ENCODE measurements at places on chromosomes 3 and 15.

DNA sequence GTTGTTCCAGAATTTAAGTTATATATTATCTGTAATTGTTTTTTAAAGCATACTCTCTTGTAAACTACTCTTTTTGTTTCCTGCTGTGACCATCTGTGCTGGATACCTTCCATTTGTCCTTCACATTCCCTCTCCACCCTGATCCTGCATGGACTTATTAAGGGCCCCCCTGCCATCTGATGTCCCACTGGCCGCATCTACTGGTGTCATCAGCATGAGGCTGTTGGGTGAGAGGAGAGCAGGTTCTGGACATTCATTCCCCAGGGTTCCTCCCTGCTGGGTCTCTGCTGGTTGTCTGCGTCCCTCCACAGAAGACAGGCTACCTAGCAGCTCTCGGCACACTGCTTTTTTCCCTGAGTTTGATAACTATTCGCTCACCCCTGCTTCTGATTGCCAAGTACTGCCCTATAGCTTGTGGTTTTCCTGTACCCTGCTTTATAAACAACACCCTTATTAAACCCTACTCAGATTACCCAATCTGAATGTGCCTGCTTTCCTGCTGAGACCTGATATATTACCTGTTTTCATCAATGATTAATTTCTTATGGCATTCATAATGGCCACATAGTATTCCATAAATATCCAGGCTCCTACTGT is 7.7 kb downstream of the CMTM8 start:
- DNase-seq: no peak

DNA sequence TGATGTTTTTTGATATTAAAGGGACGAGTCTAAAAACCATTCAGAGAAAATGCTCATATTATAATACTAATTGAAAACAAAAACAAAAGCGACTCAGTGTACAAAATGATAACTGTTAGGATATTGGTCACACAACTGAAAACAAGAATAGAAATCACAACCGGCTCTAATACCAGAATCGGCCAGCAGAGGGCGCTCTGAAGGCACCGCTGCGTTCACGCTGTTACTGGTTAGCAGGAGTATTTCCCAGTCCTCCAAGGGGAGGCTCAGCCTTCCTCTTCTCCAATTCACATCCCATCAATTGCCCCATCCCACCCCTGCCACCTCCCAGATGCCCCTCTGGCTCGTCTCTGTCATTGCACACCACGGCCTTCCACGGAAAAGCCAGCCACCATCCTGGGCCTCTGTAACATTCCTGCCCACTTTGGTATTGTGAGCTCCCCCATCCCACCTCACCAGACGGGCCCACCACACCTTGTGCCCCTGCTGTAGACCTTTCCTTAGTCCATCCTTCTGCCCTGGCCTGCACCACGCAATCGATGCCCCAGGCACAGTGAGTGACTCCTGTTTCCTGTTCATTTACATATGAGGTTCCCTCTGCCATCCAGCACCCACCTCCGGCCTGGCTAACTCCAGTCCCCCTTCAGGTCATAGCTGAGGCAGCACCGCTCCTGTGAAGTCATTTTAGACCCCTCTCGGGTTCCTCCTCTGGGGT is 8.5 kb downstream of the FAM107A start:
- no peak for DNase-seq

DNA sequence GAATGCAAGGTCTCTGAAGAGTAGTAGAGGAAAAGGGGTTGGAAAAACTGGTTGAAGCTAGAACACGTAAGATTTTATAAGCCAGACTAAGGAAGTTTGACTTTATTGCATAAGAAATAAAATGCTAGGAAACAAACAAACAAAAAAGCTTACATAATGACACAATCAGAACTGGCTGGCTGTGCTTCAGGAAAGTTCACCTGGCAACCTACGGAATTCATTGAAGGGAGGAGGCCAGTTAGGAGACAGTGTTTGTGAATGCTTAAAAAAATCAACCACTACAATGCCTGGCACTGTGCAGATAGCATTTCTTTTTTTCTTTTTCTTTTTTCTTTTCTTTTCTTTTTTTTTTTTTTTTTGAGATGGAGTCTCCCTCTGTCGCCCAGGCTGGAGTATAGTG is 1.9 kb upstream of the ICE2 start:
- DNase-seq: no peak

- DNase-seq: no peak
These were observed 25.9 kb upstream of the CAPN7 start for GRCh38 chr3:15180042-15180611.

DNA sequence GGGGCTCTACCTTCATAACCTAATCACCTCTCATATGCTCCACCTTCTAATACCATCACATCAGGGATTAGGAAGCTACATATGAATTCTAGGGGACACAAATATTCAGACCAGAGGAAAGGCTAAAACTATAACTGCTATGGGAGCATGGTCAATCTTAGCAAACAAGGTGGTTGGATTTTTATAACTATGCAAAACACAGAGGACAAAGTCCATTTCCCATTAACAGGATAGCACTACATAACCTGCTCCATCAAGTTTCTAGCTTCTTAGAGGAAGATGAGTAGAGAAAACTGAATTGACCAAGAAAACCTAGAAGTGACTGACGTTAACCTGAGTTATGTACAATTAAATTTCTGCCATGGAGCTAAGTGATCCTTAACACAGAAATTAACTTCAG is 398.6 kb downstream of the TBL1XR1 start:
- DNase-seq: no peak

DNA sequence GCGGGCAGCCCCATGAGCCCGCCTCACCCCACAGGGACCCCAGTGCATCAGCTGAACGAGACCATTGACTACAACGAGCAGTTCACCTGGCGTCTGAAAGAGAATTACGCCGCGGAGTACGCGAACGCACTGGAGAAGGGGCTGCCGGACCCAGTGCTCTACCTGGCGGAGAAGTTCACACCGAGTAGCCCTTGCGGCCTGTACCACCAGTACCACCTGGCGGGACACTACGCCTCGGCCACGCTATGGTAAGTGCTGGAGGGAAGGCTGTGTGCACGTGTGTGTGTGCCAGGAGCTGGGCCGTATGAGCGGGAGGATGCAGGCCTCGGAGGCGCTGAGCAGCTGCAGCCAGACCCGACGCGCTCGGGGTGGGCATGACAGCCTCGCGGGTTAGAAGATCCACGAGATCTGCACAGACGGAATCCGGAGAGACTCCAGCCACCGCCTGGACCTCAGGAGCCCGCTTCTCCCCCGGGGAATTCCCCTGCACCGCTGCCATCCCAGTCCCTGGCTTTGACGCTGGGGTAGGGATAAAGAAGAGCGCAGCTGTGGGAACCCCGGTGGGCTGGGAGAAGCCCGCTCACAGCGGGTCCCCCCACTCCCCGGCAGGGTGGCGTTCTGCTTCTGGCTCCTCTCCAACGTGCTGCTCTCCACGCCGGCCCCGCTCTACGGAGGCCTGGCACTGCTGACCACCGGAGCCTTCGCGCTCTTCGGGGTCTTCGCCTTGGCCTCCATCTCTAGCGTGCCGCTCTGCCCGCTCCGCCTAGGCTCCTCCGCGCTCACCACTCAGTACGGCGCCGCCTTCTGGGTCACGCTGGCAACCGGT is 2.6 kb downstream of the DUOXA2 start:
- DNase-seq: no peak

DNA sequence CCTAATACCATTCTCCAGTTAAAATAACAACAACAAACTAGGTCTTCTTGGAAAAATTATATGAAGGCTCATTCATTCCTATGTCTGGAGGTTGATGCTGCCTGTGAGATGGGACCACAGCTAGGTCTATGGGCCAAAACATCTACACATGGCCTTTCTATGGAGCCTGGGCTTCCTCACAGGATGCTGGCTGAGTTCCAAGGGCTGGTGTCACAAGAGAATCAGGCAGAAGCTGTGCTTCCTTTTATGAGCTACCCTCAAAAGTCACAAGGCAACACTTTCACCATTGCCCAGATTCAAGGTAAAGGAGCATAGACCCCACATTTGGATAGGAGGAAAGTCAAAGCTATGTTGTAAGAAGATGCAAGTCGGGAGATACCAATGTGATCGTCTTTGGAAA is 4.6 kb upstream of the RTP2 start:
- DNase-seq: no peak

- DNase-seq: no peak
These were observed 418.6 kb upstream of the KCNMB2 start for GRCh38 chr3:178117641-178118040.
